Left renal pelvis (tissue), 4 donors: ENCODE measurements at places on chromosomes 11 and 22.

DNA sequence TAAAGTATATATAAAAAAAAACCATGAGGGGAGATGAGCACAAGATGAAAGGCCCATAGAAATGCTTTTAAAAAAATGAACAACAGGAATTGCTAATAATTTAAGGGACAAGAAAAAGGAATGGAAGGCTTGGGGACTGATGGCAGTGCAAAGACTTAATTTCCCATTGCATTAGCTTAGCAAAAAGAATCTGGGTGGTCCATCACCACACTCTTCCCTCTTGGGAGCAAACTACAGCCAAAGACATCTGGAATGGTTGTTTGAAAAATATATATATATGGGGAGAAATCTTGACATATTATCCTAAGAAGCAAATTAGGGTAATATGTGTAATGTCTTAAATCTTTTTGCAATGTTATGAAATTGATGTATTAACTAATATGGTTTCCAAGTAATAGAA lies 727.1 kb downstream of the METTL15 start:
- no peak for DNase-seq

DNA sequence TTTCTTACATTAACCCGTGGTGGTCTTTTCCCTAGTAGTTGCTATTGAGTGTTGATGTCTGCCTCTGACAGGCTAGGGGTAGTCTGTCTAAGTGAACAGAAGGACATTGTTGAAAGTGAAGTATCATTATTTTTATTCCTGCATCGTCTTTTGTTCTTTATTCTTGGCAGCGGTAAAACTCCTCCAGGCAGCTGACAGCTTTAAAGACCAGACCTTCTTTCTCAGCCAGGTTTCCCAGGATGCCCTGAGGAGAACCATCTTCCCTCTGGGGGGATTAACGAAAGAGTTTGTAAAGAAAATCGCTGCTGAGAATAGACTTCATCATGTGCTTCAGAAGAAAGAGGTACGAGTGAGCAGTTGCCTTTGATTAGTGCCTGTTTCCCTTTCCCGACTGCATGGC lies 14.6 kb downstream of the TRMU start:
- no peak for DNase-seq

DNA sequence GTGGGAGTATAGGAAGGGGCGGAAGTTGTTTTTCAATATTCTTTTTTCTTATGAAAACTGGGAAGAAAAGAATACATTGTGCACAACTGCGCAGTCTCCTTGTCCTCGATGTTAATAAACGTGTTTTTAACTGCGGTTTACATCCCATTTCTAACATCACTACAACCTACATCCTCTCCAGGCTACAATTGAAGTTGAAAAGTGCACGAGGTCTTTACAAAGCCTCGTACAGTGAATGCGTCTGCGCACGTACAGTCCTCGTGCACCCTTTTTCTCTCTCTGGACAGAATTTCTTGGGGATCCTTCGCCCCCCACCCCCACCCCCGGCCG lies 102.4 kb downstream of the WT1 start:
- no peak for DNase-seq

DNA sequence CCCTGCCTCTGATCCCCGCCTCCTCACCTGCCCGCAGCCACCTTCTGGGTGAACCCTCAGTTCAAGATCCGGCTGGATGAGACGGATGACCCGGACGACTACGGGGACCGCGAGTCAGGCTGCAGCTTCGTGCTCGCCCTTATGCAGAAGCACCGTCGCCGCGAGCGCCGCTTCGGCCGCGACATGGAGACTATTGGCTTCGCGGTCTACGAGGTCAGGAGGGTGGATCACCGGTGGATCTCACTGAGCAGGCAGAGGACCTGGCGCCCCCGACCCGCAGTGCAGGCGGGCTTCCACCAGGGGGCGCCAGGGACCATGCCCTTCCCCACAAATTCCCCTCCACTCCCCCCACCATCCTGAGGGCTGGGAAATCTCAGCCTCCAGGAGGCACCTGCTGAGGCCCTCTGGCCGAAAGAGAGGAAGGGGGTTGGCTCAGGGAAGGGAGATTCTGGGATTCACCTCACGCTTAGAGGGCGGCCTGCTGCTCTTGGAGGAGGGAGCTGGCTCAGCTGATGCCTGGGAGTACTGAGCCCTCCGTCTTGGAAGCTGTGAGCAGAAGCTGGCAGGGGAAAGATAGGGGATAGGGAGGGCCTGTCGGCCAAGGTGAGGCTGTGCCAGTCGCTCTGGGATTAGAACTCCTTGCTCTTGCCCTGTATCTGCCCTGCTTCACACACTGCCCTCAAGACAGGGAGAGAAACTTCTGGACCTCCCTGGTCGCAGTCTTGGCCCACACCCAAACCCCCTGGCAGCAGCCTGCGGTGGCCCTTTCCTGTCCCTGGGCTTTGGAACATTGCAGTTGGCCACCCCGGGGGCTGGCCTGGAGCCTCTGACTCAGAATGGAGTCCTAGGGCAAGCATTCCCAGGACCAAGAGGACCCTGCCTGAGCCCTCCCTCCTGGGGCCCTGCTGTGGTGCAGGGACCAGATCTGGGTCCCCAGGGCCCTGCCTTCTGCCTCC lies 23.2 kb downstream of the CAPN1 start:
- no peak for DNase-seq

DNA sequence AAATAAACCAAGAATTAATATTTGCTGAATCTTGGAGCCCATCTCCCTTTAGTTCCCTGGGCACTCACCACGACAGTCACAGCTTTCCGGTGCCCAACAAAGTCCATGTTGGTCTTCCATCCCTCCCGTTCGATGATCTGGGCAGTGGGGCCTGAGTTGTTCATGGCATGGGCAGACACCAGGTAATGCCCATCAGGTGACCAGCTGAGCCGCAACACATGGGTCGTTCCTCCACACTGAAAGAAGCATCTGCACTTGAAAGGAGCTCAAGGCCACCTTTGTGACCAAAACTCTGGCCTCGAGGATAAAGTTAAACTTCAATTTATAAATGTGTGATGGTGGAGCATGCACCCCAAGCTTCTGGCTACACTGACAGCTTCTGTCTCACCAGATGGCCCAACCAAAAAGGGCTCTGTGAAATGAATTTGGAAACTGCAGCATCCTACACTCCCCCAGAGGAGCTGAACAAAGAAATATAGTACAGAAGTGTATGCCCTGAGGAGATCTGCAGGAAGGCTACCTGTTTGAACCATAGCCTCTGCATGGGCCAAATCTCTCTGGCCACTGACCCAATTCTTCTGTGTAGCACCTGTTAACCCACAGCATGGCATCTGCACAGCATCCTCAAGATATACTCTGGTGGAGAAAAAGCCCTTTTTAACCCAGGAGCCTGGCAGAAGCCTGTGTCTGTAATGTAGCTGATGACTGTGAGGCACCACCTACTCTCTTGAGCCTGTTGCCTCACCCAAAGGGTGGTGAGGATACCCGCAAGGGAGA lies 37.1 kb downstream of the HIRA start:
- DNase-seq, result no peak

- no peak for DNase-seq
Observed at GRCh38 chr11:68828957-68829356, 12.8 kb downstream of the CPT1A start.

- DNase-seq, result no peak
Observed at GRCh38 chr11:128525411-128526243, 61.7 kb downstream of the ETS1 start.

- DNase-seq, result no peak
Observed at GRCh38 chr11:83687787-83688186, 401.6 kb upstream of the CCDC90B start.
